NCI-H1105 (cell line): ENCODE measurements at places on chromosomes 3 and 15.

DNA sequence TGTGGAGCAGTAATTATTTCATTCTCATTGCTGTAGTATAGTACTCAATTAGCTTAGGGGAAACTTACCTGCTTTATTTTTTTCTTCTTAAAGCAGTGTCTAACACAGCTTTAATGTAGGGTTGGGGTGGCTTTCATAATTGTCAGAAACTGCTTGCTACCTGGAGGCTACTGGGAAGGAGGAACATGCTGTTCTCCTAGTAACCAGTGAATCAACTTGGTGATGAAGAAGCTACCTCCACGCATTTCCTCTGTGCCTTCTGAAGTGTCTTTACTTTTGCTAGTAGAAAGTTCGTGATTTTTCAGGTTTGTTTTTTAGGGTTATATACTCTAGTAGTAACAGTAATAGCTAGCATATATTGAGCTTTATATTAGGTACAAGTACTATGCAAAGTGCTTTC lies 11.5 kb downstream of the FEM1B start:
- no peak for DNase-seq

DNA sequence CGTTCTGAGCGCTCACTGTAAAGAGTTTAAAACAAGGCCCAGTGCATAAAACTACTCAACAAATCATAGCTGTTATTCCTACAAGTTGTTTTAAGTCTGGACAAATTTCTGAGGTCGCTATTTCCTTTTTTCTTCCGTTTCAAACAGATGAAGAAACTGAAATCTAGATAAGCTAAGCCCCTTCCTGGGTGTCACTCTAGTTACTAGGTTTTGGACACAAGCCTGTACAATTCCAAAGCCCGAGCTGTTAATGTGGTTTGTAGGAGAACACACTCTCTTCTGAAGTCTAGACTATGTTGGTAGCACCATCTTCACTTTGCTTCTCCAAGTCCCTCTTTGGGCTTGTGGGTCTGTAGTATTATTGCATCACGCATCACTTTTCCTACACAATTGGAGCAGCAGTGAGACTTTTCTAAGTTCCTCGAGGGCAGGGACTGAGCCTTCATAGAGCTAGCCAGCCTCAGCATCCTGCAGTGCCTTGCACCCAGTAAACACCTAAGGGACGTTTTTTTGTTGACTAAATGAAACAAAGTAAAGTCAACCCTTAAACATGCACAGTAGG lies 142.6 kb upstream of the PROK2 start:
- no peak for DNase-seq

DNA sequence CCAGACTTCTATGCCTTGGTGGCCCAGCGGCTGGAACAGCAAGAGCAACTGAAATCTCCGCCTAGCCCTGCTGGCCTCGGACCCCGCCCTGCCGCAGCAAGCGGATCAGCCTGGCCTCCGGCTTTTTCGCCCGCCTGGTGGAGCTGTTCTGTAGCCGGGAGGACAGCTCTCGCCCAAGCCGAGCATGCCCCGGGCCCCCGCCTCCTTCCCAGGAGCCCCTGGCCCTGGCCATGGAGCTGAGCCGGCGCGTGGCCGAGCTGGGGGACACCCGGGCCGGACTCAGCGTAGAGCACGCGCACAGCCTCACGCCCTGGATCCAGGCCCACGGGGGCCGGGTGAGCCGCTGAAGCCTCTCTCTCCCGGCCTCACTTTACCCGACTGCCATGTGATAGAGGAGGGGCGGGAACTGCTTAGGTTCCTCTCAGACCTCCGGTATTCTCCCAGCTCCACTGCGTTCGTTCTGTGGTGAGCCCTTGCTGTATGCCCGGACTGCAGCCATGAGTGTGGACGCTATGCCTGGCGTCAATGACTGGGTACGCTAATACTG lies 24.1 kb upstream of the MRPL3 start:
- no peak for DNase-seq

- no peak for DNase-seq
Measured at GRCh38 chr3:127578802-127579201, 11.7 kb downstream of the TPRA1 start.
